ENCODE measurements at places on chromosomes 11 and 22.
A peak's percentile ranks its signal among the peaks of the same experiment; 100 is the strongest.

DNA sequence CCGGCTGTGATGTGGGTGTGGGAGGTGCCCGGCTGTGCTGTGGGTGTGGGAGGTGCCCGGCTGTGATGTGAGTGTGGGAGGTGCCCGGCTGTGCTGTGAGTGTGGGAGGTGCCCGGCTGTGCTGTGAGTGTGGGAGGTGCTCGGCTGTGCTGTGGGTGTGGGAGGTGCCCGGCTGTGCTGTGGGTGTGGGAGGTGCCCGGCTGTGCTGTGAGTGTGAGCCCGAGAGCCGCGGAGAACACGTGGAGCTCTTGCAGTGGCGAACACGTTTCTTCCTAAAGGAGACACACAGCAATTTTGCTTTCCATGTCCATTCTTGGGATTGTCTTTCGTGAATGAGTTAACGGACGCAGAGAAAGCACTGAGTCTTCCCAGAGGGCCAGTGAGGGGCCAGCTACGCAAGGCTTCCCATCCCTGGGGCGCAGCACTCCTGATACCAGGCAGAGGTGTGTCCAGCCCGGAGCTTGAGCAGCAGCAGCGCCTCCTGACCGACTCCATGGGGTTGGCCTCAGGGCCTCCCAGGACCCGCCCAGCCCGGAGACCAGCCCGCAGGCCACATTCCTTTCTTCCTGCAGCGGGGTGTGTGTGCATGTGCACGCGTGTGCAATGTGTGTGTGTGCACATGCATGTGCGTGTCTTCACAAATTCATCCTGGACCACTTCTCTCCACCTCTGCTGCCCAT, 245.0 kb upstream of the B3GAT1 start:
- no peak for DNase-seq

- no peak for DNase-seq
Measured at GRCh38 chr11:119607726-119608125, 121.3 kb downstream of the NECTIN1 start.

DNA sequence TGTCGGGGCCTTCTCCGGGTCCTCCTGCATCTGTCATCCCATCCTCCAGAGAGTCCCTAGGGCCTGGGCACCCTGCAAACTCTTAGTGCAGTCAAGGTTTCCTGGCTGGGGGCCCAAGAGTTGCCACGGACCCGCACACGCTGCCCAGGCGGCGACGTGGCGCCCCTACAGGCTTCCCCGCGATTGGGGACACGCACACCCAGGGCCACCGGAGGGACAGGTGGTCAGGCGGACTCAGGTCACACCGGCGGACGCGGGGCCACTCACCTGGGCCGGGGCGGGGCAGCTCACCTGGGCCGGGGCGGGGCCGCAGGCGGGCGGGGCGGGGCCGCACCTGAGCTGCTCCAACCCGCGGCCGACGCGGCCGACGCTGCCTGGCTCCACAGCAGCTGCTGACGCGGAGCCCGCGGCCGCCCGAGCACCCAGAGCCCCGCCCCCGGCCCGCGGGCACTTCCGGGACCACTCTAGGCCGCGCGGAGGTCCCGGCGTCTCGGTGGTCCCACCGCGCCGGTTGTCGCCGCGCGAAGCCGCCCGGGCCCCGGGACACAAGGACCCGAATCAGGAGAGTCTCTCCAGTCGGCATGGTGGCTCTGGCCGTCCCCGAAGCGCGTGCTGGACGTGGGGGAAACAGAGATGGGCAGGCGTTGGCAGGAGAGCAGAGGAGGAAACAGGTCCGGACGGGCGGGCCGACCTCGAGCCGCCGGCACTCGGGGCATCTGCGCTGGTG, at the start of gene ZNF70:
Gene ZNF70, minus strand, starts transcription at position 399 of the 727 bp plus-strand sequence. CDS start 5,972 bp downstream, outside the sequence.
- peak; percentile 93 for DNase-seq

GRCh38 chr11:94734563-94735275, 33.4 kb upstream of the AMOTL1 start:
- DNase-seq = no peak

DNA sequence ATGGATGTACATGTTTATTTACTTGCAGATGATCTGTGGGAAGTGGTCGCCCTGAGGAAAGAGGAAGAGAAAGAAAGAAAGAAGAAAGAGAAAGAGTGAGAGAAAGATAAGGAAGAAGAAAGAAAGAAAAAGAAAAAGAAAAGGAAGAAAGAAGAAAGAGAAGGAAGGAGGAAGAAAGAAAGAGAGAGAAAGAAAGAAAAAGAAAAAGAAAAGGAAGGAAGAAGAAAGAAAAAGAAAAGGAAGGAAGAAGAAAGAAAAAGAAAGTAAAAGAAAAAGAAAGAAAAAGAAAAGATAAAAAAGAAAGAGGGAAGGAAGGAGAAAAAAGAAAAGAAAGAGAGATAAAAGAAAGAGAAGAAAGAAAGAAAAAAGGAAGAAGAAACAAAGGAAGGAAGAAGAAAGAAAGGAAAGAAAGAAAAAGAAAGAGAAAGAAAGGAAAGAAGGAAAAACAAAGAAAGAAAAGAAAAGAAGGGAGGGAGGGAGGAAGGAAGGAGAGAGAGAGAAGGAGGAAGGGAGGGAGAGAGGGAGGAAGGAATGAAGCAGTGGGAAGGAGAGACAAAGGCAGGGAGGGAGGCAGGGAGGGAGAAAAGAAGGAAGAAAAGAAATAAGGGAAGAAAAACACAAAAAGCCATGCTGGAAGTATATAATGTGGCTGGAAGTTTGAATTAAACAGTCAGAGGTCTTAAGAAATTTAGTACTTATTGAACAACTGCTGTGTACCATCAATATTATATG, 976.6 kb downstream of the FAM181B start:
- no peak for DNase-seq

DNA sequence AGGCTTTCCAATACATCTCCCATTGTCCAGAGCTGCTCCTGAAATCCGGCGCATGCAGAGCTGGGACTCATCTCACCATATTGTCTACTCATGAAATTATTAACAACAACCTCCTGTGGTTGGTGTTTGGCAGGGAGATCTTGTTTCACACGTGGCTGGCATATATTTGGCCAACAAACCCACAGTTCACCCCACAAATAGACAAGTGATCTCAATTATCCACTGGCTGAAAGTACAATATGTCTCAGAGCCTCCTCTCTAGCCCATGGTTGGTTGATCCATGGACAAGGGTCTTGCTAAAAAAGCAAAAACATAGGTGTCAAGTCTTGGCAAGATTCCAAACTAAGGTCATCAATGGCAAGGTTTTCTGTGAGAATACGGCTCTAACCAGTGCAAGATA, 386.9 kb downstream of the ETS1 start:
- DNase-seq = no peak

- no peak for DNase-seq
Measured at GRCh38 chr11:17570034-17570433, 23.0 kb downstream of the OTOG start.

DNA sequence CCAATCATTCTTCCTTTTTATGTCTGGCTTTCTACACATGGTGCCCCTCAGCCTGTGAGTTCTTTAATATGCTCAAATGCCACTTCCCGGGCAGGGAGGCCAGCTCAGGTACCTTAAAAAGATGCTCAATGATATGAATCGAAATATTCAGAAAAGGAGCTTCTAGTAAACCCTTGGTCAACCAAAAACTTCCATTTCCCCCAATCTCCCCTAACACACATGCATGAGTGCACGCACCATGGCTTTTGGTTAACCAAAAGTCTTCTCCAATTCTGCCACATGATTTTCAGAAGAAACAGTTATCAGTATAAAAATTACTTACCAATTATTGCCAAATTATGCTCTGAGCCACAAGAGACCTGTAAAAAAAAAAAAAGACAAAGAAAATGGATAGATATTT, 135.0 kb downstream of the SERGEF start:
- DNase-seq = no peak

- DNase-seq = no peak
Measured at GRCh38 chr22:16915701-16916100, 90.5 kb upstream of the XKR3 start.

GRCh38 chr11:60887556-60887955, 18.8 kb downstream of the PRPF19 start:
- DNase-seq = peak; percentile 54

DNA sequence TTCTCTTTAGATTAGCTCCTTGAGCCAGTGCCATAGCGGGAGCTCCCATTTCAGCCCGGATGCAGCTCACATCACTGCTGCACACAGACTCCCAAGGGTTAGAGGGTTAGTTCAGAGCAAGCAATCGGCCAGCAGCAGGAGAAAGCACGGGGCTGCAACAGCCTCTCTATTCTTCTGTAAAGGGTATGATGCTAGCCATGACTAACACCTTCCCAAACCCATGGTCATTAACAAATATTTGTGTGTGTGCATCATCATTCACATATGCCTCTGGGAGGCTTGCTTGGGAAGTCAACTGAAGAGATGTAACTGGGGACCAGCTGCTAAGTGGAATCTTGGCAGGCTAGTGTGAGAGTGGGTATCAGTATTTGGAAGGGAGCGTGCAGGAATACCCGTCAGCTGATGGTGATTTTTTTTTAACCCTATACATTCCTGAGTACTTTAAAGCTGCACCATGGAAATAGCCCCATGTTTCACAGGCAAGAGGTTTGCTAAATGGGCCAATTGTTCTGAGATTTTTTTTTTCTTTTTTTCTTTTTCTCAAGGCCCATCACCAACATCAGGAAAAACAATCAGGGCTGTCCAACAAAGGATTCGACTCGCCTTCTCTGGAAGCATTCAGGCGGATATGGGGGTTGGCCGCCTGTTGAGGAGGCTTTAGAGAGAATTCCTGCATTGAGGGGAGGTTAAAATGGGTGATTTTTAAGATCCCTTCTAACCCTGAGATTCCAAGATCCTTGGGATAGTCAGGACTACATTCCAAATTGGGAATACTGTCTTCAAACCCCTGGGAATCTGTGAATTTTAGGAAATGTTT, 33.2 kb upstream of the CCDC89 start:
- DNase-seq = peak; percentile 95

GRCh38 chr22:28229566-28230485, 310.8 kb upstream of the PITPNB start:
- peak; percentile 92 for DNase-seq

GRCh38 chr11:416757-417621, 2.2 kb upstream of the SIGIRR start:
- DNase-seq = no peak

GRCh38 chr11:130313383-130314183, 1.1 kb downstream of the ZBTB44 start:
- DNase-seq = peak; percentile 11

DNA sequence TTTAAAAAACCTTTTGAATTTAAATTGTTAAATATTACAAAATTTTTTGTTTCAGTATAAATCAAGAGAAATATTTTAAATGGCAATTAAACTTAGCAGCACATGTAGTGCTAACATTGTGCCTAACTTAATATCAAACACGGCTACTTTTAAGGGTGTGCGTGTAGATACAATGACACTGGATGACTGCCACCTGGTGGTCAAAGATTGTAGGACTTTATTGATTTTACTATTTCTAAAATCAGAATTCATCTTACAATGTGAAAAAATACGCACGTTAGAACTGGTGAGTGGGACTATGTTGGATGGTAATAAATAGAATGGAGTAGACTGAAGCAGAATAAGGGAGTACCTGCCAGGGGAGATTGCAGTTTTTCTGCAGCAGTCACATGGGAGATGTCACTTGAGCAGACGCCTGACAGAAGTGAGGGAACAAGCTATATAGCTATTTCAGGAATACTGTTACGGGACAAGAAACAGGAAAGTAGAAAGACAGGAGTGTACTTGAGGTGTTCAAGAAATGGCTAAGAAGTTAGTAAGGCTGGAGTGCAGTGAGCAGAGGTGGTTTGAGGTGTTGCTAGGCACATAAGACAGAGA, 52.9 kb downstream of the UVRAG start:
- DNase-seq = peak; percentile 62

GRCh38 chr22:28658448-28658847, 21.2 kb downstream of the TTC28 start:
- peak; percentile 20 for DNase-seq

- no peak for DNase-seq
Measured at GRCh38 chr11:2599561-2600189, 100.1 kb downstream of the KCNQ1OT1 start.

DNA sequence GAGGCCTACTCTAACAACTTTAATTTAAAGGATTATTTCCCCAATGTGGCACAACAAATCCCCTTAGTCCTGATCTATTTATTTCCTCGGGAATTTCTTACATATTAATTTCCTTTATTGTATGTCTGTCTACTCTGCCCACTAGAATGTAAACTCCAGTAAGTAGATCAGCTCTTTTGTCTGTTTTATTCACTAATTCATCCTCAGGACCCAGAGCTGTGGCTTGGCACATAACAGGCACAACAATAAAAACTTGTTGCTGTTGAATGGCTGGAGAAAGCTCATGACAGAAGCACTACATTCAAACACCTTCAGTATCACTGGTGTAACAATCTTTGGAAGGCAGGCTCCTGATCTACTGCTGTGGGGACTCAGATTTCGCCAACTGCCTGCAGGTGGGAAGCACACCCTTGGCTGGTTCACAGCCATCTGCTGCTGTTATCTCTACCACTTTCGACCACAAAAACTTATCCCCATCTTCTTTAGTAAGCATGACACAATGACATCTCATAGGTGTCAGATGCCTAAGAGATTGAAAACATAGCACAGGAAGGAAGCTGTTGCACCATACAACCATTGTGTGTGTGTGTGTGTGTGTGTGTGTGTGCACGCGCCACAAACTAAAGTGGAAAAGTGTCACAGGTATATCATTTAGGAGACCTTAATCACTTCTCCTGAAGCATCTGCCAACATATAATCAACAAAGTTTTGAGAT, 11.9 kb downstream of the HIRA start:
- DNase-seq = no peak

- peak; percentile 61 for DNase-seq
Measured at GRCh38 chr11:122756417-122756816, 81.9 kb upstream of the CRTAM start.

- DNase-seq = no peak
Measured at GRCh38 chr11:2940147-2940920, 11.1 kb upstream of the PHLDA2 start.

- DNase-seq = no peak
Measured at GRCh38 chr11:112628676-112629075, 332.5 kb upstream of the NCAM1 start.

- no peak for DNase-seq
Measured at GRCh38 chr22:50714150-50714549, 23.9 kb upstream of the ACR start.

DNA sequence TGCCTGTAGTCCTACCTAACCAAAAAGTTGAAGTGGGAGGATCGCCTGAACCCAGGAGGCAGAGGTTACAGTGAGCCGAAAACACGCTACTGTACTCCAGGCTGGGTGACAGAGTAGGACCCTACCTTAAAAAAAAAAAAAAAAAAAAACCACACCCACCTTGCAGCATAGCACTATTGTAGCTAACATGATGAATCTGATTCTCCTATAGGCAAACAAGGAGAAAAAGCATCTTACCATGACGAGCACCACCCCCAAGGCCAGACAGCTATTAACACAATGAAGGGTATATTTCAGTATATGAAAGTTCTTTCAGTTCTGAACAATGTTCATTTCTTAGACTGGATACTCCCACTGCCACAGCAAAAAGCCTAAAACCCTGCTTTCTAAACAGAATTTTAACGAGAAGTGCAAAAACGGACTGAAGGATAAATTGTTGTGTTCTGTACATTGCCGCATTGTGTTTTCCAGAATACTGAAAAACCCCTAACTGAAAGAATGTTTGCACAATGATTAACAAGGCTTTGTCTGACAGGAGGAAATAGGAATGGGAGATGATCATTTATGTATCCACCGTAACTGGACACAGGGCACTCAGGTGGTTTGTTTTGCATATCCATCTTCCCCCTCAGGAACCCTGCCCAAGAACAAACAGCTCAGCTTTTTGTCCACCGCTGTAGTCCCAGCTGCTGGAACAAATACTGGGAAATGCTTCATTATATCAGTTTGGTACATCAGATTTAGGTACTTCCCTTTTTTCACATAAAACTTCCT, 8.9 kb downstream of the PISD start:
- DNase-seq = no peak

- DNase-seq = no peak
Measured at GRCh38 chr11:92866679-92867282, 102.7 kb upstream of the MTNR1B start.

- peak; percentile 56 for DNase-seq
Measured at GRCh38 chr22:41038732-41039131, 53.7 kb upstream of the EP300 start.

Data from muscle of leg (tissue), 16 donors.